ENCODE measurements at places on chromosomes 12 and 14.

GRCh38 chr12:50252977-50253602 is 30.2 kb downstream of the LIMA1 start:
- no peak for DNase-seq

GRCh38 chr12:102232446-102232845 is 34.8 kb upstream of the PMCH start:
- no peak for DNase-seq

DNA sequence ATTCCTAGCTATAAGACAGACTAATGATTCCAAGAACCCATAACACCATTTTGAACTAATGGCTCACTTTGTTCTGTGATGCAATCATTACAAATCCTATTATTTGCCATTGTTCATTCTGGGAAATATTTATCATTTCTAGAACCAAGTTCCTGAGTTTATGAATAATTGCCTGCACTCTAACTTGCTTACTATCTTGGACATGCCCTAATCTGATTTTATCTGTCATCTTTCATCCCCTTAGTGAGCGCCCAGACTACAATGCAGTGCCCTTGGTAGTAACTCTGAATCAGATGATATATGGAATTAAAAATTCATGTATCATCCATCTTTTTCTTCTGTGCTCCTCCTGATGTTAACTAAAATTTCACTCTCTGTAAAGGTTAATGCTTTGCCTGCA is 703.1 kb upstream of the MDGA2 start:
- DNase-seq: no peak

DNA sequence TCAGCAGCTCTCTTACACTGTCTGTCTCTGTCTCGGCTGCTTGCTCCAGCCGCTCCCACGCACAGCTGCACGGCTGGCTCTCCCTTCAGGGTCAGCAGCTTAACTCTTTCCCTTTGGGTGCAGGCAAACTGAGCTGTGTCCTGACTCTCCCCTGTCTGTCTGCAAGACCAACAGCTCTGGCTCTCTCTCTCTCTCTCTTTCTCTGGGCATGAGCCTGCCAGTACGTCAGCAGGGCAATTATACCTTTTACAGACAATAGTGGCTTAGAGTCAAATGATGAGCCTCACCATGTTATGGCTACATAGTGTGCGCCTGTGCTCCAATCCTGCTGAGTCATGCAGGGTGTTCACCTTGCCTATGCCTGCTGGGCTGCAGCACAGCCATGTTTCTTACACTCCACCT is 120.5 kb upstream of the DDHD1 start:
- no peak for DNase-seq

DNA sequence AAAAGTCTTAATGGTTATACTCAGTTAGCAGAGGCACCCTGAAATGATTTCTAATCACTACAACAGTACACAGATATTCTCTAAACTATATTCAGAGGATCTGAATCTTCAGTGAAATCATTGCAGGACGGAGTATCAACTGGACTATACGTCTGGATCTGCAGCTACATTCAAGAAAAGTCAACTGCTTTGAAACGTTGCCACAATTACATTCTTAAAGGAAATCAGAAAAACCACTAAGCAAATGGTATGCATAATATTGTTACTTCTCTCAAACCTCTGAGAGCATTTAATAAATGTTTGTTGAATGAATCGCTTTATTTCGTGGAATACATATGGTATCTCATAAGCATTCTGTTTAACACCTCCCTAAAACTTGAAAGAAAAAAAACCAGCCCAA is 67.4 kb downstream of the MED13L start:
- no peak for DNase-seq

DNA sequence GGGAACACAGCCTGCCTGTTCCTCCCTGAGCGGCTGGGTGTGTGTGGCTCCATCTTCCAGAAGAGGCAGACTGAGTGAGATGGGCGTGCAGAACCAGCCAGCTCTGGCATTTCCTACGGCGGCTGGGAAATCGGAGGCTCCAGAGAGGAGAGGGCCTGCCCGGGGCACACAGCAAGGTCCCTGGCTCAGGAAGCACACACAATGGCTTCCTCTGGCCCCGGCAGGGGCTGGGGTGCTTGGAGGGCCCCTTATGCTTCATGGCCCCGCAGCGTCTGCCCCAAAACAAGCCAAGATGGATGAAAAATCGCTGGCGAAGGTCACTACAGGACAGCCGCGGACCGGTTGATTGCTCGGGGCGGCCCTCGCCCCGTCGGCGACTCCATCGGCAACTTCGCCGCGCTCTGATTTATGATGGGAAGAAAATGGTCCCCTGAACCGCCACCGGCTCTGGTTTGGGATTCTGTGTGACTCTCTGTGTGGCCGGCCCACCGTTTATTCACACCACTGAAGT is 191.5 kb upstream of the C14orf180 start:
- DNase-seq: no peak

- no peak for DNase-seq
These were observed 73.4 kb upstream of the EIF5 start for GRCh38 chr14:103260629-103261124.

DNA sequence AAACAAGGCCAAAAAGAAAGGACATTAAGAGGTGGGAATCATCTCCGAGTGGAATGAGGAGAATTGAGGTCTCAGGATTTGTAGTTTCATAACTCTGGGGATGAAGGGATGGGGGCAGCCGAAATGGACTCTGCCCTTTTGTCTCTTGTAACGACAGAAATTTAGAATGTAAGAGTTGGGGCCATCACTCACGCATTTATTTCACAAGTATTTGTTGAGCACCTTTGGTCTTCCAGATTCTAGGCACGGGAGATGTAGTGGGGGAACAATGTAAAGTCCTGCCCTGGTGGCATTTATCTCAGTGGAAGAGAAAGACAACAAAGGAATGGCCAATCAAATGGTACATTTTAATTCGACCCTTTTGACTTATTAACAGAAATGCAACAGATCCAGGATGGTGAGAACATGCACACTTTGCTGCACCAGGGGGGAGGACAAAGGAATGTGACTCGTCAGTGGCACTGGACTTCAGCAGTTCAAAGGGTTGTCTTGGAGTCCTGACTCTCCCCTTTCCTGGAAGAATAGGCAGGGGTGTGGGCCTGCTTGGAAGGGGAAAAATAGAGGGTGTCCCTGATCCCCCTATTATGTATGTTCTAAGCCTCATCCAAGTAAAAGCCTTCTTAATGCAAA is 102.0 kb downstream of the TMEM30B start:
- DNase-seq: no peak

Data from stimulated activated CD4-positive, alpha-beta T cell treated with anti-CD3 and anti-CD28 coated beads, Interleukin-2, amount 100 ng/mL, for 24 hours (primary cell).